ENCODE measurements at places on chromosomes 5 and 9.

GRCh38 chr5:126525630-126526245 lies 69.3 kb downstream of the ALDH7A1 start:
- DNase-seq: peak; percentile 43

DNA sequence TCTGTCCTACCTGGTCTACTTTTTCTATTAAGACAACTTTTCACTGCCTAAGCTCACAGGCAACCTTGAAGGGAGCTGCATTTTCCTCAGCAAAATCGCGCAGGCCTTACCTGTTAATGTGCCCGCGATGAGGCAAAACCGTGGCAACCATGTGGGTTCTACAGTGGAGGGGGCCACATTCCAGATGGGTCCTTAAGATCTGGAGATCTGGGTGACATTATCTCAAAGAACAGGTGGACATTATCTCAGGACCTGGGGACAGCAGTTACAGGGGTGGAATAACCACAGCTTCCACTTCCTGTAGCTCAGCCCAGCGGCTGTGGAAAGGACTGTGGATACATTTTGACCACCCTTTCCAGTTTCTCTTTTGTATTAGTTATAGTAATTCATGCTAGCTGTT lies 112.8 kb upstream of the PTCH1 start:
- DNase-seq: no peak

GRCh38 chr5:56314529-56314928 lies 81.4 kb upstream of the ANKRD55 start:
- no peak for DNase-seq

- DNase-seq: no peak
Observed at GRCh38 chr5:141685591-141685990, 3.6 kb upstream of the ARAP3 start.

GRCh38 chr5:150619359-150620230 lies 20.9 kb upstream of the SYNPO start:
- DNase-seq: peak; percentile 89

DNA sequence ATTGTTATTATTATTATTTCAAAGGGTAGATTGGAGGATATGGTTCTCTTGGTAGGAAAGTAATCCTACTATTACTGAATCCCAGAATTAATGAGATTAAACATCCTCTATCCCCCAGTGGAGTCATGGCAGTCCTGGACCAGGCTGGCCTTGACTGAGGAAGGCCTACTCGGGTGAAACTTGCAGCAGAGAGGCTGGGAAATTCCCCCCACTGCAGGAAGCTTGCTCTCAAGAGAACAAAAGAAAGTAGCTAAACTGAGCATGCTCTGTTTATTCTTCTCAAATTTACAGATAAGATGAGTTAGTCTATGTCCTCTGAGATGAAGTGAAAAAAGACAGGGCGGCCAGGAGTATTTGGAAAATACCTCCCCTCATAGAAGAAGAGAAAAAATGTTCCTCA lies 233.9 kb upstream of the RPS23 start:
- DNase-seq: no peak

- no peak for DNase-seq
Observed at GRCh38 chr5:76622076-76622475, 1.1 kb downstream of the F2RL2 start.

- DNase-seq: no peak
Observed at GRCh38 chr9:31683116-31683515, 701.3 kb upstream of the ACO1 start.

- peak; percentile 25 for DNase-seq
Observed at GRCh38 chr5:107455111-107455544, 215.6 kb downstream of the EFNA5 start.

DNA sequence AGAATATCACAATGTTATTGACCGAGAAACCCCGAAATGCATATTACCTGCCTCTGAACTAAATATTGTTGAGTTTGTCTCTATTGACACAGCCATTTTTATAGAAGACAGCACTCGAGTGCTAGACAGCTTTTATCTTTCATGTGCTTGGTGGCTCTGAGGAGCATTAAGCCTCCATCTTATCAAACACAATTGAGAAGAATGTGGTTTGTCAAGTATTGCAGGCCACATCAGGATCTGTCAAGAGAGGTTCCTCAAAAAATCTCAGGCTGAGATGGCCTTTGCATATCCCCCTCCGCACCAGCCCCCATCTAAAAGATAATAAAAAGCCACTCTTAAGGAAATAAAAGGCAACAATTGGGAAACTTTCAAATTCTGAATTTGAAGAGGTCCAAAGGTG lies 284.8 kb downstream of the DENND1A start:
- DNase-seq: no peak

- peak; percentile 20 for DNase-seq
Observed at GRCh38 chr5:53482717-53483638, 2.5 kb downstream of the FST start.

- no peak for DNase-seq
Observed at GRCh38 chr5:173042763-173043107, 13.4 kb upstream of the CREBRF start.

DNA sequence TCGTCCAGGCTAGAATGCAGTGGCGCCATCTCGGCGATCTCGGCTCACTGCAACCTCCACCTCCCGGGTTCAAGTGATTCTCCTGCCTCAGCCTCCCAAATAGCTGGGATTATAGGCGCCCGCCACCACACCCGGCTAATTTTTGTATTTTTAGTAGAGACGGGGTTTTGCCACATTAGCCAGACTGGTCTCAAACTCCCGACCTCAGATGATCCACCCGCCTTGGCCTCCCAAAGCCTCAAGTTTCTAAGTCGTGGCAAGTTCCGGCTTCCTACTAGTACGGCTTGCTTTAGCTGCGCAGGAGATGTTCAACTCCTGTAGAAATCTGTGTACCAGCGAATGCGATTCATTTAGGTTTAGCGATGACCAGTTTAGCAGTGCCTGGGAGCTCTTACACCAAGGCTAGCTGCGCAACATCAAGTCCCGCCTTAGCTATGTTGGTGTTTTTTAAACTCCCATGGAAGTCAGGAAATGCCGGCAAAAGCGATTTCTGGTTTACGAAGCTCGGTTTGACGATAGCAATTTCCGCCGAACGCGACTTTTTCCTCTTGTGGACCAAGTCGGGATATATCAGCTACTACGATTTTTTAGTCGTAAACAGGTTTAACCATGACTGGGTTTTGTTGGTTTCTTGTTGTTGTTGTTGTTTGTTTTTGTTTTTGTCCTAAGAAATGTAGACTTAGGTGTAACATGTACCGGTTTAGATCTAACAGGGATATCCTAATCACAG lies 46.4 kb downstream of the ANXA2R start:
- peak; percentile 22 for DNase-seq

GRCh38 chr5:54315736-54316528 lies 5.6 kb upstream of the ARL15 start:
- DNase-seq: no peak

DNA sequence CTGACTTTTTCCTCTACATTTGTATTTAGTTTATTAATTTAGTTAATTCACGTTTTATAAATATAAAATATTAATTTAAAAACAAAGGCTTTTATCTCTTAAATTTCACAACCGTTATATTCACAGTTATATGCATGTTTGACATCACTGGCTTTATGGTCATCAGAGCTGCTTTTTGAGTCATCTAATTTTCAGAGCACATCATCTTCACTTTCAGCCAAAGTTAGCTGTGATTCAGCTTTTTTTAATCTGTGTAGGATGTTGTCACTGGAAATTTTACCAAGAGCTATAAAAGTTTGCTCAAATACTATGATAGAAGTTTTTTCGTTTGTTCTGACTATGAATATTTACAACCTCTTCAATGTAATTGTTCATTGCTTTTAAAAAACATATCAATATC lies 12.4 kb downstream of the CDC37L1 start:
- peak; percentile 62 for DNase-seq

GRCh38 chr5:32581010-32581785 lies 4.2 kb upstream of the SUB1 start:
- DNase-seq: no peak

DNA sequence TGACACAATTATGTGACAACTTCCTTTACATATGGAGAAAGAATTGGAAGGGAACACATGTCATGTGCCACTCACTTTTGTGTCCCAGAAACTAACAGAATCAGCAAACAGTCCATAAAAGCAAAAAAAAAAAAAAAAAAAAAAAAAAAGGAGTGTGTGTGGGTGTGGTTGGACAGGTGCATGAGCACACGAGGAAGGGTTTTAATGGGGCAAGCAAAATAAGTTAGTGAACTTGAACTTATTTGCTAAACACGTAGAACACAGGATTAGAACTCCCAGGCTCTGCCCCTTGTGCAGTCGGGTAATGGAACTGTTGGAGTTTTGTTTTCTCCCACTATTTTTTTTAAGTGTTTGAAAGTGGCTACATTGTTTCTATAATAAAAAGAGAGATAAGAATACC lies 74.8 kb upstream of the PJA2 start:
- DNase-seq: no peak

GRCh38 chr5:166595274-166595951 lies 1696.0 kb upstream of the WWC1 start:
- no peak for DNase-seq

- DNase-seq: no peak
Observed at GRCh38 chr9:132167192-132167591, 5.3 kb downstream of the NTNG2 start.

GRCh38 chr9:130368631-130369103 lies 76.1 kb upstream of the ASS1 start:
- DNase-seq: no peak

DNA sequence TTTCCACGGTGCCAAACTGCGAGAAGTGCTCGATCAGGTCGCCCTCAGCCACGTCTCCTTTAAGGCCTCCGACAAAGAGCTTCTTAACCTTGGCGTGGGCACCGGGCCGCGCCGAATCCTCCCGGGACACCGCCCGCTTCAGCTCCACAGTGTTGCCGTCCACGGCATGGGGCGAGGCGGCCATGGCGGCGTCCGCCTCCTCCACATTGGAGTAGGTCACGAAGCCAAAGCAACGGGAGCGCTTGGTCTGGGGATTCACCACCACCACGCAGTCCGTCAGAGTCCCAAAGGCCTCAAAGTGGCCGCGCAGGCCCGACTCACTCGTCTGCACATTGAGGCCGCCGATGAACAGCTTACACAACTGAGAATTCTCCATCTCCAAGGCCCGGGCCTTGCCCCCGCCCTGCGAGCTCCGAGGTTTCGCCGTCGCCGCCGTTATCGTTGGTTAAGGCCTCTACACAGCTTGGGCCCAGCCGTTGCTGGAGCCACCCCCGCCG lies 424 bp downstream of the HNRNPA0 start:
- DNase-seq: peak; percentile 38

DNA sequence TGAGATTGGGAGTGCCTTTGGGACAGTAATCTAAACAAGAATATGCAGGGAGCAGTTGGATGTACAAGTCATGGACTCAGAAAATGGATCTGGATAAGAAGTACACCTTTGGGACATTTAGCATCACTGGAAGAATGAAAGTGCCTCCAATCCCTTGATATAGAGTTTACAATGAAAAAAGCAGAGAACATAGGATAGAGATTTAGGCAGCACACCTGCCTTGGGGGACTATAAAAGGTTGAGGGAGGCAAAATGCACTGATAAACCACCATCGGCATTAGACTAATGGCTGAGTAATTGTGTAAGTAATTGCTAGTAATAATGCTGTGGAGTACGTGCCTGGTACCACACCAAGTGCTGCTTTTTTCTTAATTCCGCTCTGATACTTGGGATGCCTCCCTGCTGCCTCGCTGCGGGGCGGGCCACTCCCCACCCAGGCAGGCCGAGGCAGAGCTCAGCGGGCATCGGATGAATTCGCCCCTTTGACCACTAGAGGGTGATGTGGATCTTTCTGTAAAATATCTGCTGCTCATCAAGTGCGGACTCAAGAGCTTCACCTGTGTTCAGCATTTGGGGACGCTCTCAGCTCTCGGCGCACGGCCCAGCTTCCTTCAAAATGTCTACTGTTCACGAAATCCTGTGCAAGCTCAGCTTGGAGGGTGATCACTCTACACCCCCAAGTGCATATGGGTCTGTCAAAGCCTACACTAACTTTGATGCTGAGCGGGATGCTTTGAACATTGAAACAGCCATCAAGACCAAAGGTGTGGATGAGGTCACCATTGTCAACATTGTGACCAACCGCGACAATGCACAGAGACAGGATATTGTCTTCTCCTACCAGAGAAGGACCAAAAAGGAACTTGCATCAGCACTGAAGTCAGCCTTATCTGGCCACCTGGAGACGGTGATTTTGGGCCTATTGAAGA lies 99.9 kb downstream of the ANKRD18B start:
- DNase-seq: peak; percentile 89

GRCh38 chr5:125463466-125464092 lies 717.1 kb upstream of the ZNF608 start:
- no peak for DNase-seq

DNA sequence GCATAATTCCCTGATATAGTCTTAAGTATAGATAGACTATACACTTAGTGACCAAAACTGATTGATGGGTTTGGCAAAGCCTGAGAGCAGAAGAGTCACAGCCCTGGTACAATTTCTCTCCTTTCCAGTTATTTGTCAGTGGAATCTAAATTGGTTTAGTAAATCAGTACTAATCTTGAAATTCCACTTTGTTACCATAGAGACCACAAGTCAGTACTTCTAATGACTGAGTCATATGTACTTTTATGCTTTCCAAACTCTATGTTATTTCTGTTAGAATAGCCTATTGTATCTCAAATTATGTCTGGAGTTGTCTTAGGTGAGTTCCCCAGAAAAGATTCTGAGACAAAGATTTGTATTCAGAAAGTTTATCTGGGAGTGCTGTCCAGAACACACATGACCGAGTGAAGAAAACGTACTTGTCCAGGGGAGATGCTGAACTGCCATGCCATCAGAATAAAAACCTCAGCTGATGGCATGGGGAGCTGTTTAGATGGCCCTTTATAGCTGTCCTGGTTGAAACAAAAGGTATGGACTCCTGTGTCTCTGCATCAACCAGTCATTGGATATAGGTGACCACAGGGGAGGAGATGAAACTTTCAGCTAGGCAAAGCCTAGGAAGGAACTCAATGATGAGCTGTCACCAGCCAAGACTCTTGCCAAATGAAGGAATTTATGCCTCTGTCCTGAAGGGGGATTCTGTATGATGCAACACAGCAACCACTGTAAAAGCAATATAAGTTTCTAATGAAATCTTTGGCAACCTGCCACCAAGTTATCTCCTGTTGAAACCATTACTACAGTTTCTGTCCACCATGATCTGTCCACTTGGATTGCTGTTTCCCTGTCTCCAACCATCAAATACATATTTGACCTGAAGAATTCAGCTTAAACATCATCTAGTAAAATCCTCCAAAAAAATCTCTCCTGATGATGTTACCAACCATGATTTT lies 18.0 kb upstream of the SMC2 start:
- peak; percentile 37 for DNase-seq

- no peak for DNase-seq
Observed at GRCh38 chr9:129998491-129999140, 44.4 kb downstream of the FNBP1 start.

- no peak for DNase-seq
Observed at GRCh38 chr9:137365552-137366444, 57.2 kb downstream of the EXD3 start.

DNA sequence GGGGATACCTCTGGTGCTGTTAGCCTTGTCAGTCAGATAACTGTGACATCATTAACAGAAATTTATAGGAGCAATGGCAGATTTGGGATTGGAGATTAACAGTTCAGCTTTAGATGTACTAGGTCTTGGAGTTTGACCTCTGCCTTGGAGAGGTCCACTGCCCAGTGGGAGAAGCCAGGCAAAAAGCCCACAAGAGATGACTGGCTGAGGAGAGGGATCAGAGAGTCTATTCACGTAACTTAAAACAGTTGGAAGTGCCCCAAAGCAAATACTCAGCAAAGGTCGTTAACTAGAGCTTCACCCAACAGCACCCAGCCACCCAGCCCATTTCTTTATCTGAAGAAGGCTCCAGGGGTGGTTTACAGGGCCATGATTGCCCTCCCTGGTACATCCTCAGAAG lies 232.7 kb upstream of the PPP1R2B start:
- no peak for DNase-seq

- no peak for DNase-seq
Observed at GRCh38 chr9:121707477-121708424, 56.3 kb downstream of the DAB2IP start.

- peak; percentile 57 for DNase-seq
Observed at GRCh38 chr5:72427488-72428437, 79.4 kb downstream of the ZNF366 start.
